ENCODE measurements at places on chromosomes 4 and X. TPM values are rescaled to one million over a fixed set of nuclear protein-coding genes. Genes with fewer than 3 reads are reported as not detected.

DNA sequence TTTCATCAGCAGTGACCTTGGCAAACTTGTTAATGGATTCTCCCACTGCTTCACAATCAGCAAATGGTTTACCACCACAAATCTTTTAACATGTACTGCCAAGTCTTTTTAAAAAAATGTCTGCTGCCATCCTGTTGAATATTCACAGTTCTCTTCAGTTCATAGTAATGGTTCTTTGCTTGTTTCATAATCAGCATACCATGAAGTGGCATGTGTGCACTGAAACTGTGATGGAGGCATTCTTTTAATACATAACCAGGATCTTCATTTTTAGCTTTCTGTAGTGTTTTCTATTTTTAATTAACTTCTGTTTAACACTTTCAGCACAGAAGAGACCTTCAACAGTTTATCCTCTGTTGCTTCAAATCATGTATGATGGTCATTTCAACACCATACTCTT lies 230.1 kb upstream of the ARSJ start:
- H3K4me1 ChIP-seq = no peaks in the 10 kb centered on the region
- H3K27me3 ChIP-seq = no peaks in the 10 kb centered on the region
- no peak for DNase-seq
- no peaks in the 10 kb centered on the region for H3K36me3 ChIP-seq
- H3K4me3 ChIP-seq = no peak overlapping the region

DNA sequence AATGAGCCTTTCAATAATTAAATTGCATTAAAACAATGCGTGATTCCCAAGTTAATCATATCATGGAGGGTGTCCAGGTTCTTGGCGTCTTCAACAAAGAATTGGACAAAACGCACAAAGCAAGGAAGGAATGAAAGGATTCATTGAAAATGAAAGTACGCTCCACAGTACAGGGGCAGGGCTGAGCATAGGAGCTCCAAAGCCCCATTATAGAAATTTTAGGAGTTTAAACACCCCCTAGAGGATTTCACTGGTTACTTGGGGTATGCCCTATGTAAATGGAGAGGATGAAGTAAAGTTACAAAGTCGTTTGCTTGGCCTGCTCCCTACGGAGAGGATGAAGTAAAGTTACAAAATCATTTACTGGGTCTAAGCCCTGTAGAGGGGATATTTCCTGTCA lies 1910.4 kb downstream of the C4orf33 start:
- H3K36me3 ChIP-seq = no peaks in the 10 kb centered on the region
- H3K4me3 ChIP-seq = no peak overlapping the region
- no peak for DNase-seq
- no peak overlapping the region for H3K27ac ChIP-seq

DNA sequence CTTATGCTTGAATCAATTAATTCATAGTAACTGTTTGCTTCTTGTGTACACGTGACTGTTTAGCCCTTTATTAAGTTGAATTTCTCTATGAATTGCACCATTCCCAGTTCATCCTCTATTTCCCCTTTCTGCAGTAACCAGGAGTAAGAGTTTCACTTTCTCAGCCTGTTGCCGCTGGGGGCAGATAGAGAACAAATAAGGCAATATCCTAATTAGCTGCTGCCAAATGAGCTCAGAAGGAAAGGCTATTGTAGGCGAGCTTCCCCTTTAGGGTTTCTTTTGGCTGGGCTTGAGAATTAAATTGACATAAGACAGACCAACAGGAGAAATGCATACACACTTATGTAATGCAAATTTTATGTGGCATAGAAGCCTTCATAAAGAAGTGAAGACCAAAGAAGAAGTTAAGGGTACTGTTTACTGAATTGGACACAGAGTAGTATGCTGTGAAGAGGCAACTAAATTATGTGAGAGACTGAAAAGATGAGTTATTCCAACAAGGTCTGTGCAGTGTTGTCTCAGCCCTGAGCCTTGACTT lies 1594.7 kb downstream of the TECRL start:
- no peaks in the 10 kb centered on the region for H3K36me3 ChIP-seq
- H3K27me3 ChIP-seq = no peaks in the 10 kb centered on the region
- no peaks in the 10 kb centered on the region for H3K4me1 ChIP-seq
- H3K4me3 ChIP-seq = peak overlapping the region; percentile 15
- H3K27ac ChIP-seq = no peak overlapping the region
- DNase-seq = no peak

DNA sequence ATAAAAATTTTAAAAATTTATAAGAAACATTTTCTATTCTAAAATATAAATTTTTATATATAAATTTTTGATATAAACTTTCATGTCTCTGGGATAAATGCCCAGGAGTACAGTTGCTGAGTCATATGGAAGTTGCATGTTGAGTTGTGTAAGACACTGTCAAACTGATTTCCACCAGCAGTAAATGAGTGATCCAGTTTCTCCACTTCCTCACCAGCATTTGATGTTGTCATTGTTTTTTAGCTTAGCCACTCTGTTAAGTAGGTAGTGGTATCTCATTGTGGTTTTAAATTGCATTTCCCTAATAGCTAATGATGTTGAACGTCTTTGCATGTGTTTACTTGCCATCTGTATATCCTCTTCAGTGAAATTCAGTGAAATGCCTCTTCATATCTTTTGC lies 66.5 kb downstream of the MAMLD1 start:
- no peaks in the 10 kb centered on the region for H3K27me3 ChIP-seq
- no peaks in the 10 kb centered on the region for H3K36me3 ChIP-seq

GRCh38 chr4:148327683-148328082 lies 114.5 kb downstream of the NR3C2 start:
- no peaks in the 10 kb centered on the region for H3K27me3 ChIP-seq
- peak overlapping the region; percentile 33 for H3K27ac ChIP-seq
- peaks cover 16% of the 10 kb centered on the region for H3K4me1 ChIP-seq
- peaks cover 10% of the 10 kb centered on the region for H3K36me3 ChIP-seq
- no peak for DNase-seq

MAGEA4 gene
- not detected for polyA plus RNA-seq

DNA sequence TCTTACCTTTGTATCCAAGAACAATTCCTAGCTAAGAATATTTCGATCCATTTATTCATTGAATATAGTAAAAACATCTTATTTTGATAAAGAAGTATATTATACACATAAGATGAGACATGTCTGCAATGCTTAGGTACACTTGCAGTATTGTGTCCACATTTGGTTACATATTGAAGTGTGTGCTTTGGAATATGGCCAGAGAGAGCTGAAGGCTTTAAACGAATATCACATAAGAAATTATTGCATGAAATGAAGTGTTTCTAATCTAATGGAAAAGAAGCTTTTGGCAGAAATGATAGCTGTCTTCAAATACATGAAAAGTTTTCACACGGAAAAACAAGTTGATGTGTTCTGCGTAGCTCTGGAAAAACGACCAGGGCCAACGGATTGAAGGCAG lies 516.1 kb upstream of the ZFP42 start:
- DNase-seq = no peak
- H3K4me1 ChIP-seq = no peaks in the 10 kb centered on the region
- H3K4me3 ChIP-seq = no peak overlapping the region

- no peaks in the 10 kb centered on the region for H3K36me3 ChIP-seq
- DNase-seq = no peak
- H3K27me3 ChIP-seq = no peaks in the 10 kb centered on the region
- H3K27ac ChIP-seq = no peak overlapping the region
- no peak overlapping the region for H3K4me3 ChIP-seq
These were observed 26.4 kb downstream of the SPIN3 start for GRCh38 chrX:56968980-56969379.

DNA sequence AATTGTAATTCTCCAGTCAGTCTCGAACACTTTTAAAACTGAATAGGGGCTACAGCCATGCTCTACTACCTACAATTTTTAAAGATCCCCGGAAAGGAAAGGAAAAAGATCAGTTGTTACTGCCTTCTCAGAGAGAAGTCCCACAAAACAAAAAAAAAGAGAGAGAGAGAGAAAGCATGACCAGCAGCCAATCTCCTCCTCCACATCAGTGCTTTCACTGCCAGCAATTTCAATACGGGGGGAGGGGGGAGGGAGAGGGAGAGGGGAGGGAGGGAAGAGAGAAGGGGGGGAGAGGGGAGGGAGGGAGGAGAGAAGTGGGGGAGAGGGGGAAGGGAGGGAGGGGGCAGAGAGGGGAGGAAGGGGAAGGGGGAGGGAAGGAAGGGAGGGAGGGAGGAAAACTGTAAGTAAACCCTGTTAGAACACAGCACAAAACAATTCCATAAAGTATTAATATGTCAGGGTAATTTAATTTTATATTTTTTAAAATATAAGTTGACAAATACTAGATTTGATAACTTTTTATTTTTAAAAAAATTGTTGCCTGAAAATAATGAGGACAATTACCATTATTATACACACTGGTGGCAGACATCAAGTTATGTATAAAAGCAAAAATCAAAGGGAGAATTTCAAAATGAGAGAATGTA lies 108.0 kb downstream of the LRBA start:
- H3K27me3 ChIP-seq = no peaks in the 10 kb centered on the region
- H3K27ac ChIP-seq = peak overlapping the region; percentile 42
- H3K4me3 ChIP-seq = no peak overlapping the region
- H3K36me3 ChIP-seq = peaks cover 72% of the 10 kb centered on the region
- no peaks in the 10 kb centered on the region for H3K4me1 ChIP-seq
- DNase-seq = no peak

DNA sequence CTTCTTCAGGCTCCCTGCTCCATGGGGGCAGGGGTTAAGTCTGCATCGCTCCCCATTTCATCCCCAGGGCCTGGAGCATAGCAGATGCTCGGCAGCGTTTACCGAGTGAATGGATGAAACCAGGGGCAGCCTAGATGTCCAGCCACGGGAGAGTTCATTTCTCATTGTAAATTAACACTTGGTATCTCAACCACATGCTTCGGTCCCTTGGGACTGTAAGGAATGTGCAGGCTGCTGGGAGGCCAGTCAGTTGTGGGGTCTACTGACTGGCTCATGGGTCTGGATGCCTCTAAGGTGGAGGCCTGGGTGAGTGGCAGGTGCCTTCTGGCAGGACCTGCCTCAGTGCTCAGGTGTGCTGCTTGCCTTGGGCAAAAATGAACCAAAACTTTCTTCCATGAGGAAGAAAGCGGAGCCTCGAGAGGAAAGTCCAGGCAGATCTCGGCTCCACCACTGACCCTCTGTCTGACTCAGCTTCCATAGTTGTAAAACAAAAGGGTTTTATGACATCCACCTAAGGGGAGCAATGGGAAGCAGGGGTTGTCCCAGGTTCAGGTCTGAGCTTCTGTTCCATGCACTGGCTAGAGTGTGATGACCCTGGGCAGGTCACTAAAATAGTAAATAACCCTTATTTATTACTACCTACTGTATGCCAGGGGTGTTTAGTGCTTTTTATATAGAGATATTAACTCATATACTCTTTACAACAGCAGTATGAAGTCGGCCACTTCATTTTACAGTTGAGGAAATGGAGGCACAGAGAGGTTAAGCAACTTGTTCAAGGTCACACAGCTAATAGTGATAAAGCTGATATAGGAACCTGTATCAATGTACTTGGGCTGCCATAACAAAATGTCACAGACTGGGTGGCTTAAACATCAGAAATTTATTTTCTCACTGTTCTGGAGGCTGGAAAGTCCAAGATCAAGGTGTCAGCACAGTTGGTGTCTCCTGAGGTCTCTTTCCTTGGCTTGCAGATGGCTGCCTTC lies 144.3 kb upstream of the STX18 start:
- H3K36me3 ChIP-seq = peaks cover 14% of the 10 kb centered on the region
- DNase-seq = no peak
- no peaks in the 10 kb centered on the region for H3K4me1 ChIP-seq
- H3K27me3 ChIP-seq = no peaks in the 10 kb centered on the region
- no peak overlapping the region for H3K4me3 ChIP-seq
- no peak overlapping the region for H3K27ac ChIP-seq

DNA sequence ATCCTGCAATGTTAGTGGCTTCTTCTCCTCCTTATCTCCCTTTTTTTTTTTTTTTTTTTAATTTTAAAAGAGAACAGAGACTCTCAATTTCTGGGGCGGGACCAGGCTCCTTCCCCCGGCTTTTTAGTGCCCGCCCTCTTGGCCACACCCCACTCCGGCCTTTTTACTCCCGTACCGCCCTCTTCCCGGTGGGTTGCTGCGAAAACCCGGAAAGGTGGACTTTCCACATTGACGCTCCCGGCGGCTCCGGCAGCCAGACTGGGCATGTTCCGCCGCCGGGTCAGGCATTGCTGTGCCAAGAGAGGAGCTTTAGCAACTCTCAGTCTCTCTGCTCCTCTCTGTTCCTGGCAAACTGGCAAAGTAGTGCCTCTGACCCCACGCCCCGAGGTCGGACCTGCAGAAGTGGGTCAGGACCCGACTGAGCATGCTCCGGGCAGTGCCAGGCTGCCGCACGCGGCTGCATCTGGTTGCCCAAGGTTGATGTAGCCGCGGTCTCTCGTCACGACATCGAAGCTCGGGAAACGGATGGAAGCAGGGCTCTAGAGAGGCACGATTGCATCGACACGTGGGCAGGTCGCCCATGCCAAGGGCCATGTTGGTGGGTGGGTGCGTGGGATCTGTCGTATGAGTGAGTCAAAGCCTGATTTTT lies 1.1 kb upstream of the MFAP3L start:
- peak overlapping the region; percentile 67 for H3K27ac ChIP-seq
- peak overlapping the region; percentile 94 for H3K4me3 ChIP-seq
- no peaks in the 10 kb centered on the region for H3K36me3 ChIP-seq
- H3K27me3 ChIP-seq = peaks cover 37% of the 10 kb centered on the region
- DNase-seq = peak; percentile 88
- peaks cover 7% of the 10 kb centered on the region for H3K4me1 ChIP-seq

HSFX3 gene
- polyA plus RNA-seq = not detected

- no peak for DNase-seq
- no peak overlapping the region for H3K4me3 ChIP-seq
- H3K27ac ChIP-seq = no peak overlapping the region
- peaks cover 19% of the 10 kb centered on the region for H3K4me1 ChIP-seq
These were observed 37.3 kb downstream of the TSC22D3 start for GRCh38 chrX:107738272-107738671.

GRCh38 chrX:8879750-8880149 lies 78.6 kb upstream of the FAM9A start:
- no peak overlapping the region for H3K27ac ChIP-seq
- H3K4me1 ChIP-seq = no peaks in the 10 kb centered on the region
- peaks cover 7% of the 10 kb centered on the region for H3K27me3 ChIP-seq
- H3K4me3 ChIP-seq = no peak overlapping the region

Measured in naive B cell (primary cell).